ENCODE measurements at places on chromosomes 7 and 10.

DNA sequence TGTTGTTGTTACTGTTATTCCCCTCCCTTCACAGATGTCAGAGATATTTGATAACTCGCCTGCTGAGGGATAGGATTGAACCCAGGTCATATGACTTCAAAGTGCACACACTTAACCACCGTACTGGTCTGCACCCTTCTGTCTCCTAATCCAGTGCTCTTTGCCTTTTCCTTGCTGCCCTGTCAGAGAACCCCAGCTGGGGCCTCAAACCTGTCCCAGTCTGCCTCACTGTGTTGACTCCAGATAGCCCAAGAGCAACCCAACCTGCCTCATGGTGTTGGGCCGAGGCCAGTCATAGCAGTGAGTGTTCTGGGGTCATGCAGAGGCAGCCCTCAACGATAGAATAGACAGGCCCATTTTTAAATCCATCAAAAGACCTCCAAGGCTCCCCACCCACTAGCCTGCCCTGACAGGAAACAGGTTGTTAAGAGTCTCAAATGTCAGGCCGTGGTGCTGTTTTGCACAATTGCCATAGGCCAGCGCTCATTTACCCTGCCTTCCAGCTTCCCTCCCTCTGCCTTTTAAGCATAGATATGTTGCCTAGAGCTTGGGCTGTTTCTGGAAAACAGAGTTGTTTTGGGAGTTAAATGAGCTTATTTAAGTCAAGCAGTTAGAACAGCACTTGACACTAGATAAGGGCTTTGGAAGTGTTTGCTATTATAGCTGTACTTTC, 37.0 kb upstream of the PDCD4 start:
- no peak for DNase-seq

DNA sequence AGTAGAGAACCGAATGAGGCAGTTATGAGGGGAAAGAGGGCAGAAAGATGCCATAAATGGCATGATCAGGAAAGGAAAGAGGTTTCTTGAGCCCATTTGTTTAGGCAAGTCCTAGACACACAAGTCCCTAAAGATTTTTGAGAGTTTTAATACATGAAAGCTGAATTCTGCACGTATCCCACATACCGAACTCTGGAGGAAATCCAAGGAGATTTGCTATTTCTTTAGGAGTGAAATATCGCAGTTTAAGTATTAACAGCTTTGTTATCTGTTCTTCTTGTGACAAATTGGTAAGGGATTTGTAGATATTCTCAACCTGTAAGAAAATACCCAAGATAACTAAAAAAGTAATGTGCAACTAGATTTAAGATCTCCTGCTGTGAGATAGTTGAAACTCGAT, 23.7 kb upstream of the CUBN start:
- no peak for DNase-seq

DNA sequence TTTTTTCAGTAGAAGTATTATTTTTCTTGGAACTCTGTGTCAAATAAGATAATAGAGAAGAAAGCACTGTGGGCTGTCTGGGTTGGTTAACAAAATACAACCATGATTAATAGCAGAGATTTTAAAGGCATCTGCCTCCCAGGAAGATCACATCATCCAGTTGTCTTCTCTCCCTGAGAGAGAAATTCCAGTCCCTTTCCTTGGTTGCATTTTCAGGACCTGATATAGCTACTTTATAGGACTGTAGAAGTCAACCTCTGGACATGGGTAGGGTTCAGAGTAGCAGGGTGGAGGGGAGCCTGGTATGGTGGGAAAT, 309.9 kb upstream of the IGFBP3 start:
- no peak for DNase-seq

DNA sequence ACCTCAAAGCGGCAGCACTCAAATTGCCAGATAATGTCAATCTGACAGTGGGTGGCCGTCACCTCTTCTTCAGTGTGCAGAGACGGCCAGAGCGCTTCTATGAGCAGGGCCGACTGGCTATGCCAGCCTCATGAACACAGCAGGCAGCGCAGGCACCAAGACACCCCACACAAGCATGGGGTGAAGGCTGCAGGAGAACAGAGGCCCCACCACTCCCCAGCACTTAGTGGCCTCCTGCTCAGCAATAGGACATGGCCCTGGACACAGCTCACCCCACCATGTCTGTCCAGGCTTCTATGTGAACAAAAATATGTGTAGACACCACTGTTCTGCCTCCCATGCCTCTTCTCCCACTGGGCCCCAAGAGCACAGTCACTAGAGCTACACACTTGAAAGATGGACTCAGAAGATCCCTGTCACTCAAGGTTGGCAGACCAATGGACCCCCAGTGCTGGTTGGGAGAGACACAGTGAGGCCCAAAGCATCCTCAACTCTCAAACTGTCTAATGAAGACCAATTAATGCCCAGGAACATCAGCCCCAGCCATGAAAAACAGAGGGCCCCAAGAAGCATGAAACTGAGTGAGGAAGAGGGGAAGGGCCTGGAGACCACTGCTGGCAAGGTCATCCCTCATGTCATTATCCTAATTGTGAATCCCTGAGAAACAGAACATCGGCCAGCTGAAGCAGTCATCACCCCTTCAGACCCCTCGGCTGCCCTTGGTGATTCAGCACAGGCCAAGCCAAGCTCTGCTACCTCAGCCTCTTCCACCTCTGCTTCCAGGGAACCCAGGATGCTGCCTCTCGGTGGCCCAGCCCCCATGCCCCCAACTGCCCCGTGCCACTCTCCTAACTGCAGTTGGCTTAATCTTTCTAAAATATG, 77.7 kb downstream of the GRID1 start:
- DNase-seq, result no peak

GRCh38 chr7:51121931-51122425, 194.6 kb downstream of the COBL start:
- DNase-seq, result peak; percentile 28

GRCh38 chr7:157855452-157856213, 518.8 kb downstream of the DNAJB6 start:
- no peak for DNase-seq

- DNase-seq, result no peak
Measured at GRCh38 chr7:11403781-11404180, 428.2 kb downstream of the THSD7A start.

- no peak for DNase-seq
Measured at GRCh38 chr7:27942711-27943110, 202.7 kb downstream of the TAX1BP1 start.

- no peak for DNase-seq
Measured at GRCh38 chr7:150381785-150382122, 2.6 kb downstream of the ZNF775 start.

DNA sequence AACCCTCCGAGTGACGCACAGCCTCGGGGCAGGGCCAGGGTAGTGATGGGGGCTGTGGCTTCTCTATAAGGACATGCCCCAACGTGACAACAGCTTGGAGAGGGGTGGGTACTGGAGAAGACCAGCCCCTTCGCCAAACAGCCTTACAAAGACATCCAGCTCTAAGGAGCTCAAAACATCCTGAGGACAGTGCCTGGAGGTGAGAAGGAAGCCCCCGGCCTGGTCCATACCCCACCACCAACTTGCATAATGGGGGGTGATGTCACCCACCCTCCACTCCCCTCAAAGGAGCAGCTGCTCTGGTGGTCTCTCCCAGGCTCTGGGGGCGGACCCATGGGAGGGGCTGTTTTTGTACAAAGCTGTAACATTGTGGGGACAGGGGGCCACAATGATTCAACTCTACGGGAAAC, 15.1 kb downstream of the PRSS2 start:
- DNase-seq, result no peak

GRCh38 chr7:148262721-148263229, 327.8 kb upstream of the C7orf33 start:
- DNase-seq, result peak; percentile 66

- no peak for DNase-seq
Measured at GRCh38 chr7:98156700-98157099, 50.0 kb downstream of the LMTK2 start.

- no peak for DNase-seq
Measured at GRCh38 chr10:14025283-14026189, 305.2 kb downstream of the FRMD4A start.

DNA sequence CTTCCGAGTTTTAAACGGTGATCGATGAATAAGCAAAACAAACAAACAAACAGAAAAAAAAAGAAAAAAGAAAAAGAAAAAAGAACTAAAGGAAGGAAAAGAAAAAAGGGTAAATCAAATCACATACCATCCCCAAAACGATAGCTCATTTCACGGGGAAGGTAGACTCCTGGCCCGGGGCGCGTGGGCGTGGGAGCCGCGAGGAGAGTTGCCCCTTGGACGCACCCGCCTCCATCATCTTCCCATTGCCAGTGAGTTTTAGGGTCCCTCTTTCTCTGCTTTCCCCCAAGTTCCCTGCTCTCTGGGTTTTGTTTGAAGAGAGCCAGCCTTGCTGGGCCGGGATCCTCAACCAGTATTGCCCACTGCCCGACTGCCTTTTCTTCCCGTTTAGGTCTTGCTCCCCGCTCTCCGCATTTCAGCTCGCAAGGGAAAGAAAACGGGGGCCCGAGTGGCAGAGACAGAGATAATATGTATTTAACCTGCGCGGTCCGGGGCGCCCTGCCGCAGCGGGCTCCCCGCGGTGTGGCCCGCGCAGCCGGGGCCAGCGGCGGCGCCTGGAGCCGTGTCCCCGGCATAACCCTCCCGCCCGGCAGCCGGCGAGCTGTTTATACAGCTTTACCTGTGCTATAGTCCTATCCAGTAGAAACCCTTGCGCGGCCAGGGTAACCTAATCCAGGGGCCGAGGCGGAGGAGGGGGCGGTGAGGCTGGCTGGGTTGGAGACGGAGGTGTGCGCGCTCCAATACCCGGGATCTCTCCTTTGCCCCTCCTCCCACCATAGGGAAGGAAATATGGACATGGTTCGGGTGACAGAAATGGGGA, 5.2 kb upstream of the GATA3 start:
- DNase-seq, result no peak

DNA sequence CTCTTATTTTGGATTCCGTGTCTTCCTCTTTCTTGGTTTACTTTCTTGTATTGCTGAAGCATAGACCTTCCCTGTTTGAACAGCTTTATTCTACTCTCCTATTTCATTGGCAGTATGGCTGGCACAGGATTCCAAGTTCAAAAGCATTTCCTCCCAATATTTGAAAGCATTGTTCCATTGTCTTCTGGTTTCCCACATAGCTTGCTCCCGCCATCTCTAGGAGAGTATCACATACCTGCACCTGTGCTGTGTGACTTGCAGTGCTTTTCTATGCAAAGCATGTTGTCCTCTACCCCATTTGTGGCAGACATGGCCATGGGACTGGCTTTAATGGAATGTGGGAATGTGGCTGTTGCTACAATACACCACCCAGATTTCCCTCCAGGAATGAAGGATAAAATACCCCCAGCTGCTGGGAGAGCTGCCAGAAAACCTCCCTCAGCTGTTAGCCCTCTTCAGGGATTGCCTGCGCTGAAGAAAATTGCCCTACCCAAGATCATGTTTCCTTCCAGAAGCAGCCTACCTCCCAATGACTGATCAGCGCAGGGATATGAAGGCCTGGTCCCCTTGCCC, 6.9 kb upstream of the MYOF start:
- DNase-seq, result no peak

- DNase-seq, result no peak
Measured at GRCh38 chr7:26157520-26158105, 5.6 kb downstream of the NFE2L3 start.

GRCh38 chr10:49365275-49365674, 30.6 kb downstream of the DRGX start:
- no peak for DNase-seq

DNA sequence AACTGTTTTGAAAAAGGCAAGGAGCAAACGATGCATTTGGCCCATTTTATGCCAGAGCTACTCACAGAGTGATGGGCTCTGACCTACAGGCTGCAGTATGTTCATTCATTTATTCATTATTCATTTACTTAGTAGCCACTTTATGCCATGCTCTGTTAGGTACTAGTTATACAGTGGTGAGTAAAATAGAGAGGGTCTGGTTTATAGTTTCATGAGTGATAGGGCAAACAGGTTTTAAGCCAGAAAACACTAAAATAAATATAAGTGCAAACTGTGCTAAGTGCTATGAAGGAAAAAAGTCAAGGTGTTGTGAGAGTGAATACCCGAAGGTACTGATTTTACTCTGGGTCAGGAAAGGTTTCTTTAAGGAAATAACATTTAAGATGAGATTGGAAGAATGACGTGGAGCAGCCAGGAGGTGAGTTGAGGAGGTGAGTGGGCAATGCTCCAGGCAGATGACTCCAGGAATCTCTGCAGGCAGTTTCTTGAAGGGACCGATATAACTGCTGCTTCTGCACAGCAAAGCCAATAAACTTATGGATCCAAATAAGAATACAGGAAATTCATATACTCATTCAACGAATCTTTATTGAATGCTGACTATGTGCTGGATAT, 56.9 kb upstream of the FAM133B start:
- DNase-seq, result no peak

DNA sequence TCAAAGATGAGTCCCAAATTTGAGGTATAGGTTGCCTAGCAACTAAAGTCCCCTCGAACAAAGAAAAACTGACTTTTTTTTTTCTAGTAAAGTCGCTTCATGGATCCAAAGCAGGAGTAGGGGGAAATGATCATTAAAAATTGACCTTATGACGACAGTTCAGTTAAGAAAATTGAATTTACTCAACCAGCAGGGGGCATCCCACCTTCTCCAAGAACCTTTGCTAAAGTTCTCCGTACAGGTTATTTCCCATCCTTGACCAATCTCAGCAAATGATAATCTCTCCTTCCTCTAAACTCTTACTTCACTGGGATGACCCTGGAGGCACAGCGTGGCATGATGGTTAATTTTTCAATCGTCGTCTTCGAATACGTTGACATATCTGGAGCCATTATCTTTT, 228.3 kb downstream of the CALN1 start:
- no peak for DNase-seq

DNA sequence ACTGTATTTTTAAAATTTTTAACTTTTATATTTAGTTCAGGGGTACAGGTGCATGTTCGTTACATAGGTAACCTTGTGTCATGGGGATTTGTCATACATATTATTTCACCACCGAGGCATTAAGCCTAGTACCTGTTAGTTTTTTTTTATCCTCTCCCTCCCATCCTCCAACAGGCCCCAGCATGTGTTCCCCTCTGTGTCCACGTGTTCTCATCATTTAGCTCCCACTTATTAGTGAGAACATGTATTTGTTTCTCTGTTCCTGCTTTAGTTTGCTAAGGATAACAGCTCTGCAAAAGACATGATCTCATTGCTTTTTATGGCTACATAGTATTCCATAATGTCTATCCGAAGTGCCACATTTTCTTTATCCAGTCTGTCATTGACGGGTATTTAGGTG, 22.4 kb upstream of the ITGA8 start:
- DNase-seq, result no peak

GRCh38 chr7:50553973-50554372, 11.2 kb downstream of the DDC start:
- no peak for DNase-seq

DNA sequence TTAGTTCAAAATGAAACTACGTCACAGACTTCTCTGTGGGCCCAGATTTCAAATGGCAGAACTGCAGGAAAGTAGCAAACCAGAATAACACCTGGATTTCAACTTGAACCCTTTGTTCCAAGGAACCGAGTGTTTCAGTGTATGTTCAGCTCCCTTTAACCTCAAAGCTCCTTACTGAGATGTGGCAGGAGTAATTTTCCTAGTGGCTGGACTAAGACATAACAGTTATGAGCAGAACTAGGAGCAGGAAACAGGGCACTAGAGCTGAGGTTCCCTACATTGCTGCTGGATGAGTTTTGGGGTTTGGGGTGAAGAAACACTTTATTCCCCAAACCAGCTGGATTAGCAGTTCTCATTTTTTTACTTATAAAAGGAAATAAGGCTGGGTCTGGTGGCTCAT, 50.1 kb downstream of the NSUN6 start:
- no peak for DNase-seq

- no peak for DNase-seq
Measured at GRCh38 chr7:134533288-134533771, 6.0 kb downstream of the AKR1B10 start.
